ENCODE measurements at places on chromosomes 3 and 15.

GRCh38 chr15:71730277-71731144 lies 79.8 kb upstream of the NR2E3 start:
- DNase-seq, result peak; percentile 39

DNA sequence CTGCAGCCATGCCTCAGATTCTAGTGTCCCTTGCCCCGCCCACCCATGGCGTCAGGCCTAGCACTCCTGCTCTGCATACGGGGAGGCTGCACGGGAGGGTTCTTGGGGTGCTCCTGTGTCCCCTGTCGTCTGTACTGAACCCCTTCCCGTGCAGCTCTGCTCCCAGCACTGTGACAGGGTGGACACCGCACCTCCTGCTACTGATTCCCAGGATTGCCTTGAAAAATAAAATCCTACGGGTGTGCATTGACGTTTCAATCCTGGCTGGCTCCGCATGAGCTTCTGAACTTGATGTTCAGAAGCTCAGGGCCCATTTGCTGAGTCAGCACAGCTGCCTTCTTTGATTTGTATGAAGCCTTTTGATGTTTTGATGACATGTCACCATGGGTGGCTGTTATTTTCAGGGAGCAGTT lies 176.4 kb downstream of the APBA2 start:
- no peak for DNase-seq

DNA sequence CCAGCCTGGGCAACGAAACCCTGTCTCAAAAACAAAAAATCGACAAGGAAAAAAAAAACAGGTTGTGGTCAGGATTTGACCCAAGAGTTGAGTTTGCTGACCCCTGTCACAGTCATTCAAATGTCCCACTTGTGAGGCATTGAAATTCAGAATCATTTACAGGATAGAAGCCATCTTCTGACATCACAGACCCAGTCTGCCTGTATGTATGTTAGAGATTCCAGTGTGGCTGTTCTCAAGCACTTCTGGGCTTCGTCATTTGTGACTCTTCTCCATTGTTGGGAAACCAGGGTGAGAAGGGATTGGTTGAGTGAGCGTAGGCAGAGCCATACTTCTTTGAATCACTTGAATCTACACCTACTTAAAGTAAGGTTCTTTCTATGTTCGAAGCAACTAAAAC lies 57.1 kb downstream of the LMLN start:
- DNase-seq, result no peak

DNA sequence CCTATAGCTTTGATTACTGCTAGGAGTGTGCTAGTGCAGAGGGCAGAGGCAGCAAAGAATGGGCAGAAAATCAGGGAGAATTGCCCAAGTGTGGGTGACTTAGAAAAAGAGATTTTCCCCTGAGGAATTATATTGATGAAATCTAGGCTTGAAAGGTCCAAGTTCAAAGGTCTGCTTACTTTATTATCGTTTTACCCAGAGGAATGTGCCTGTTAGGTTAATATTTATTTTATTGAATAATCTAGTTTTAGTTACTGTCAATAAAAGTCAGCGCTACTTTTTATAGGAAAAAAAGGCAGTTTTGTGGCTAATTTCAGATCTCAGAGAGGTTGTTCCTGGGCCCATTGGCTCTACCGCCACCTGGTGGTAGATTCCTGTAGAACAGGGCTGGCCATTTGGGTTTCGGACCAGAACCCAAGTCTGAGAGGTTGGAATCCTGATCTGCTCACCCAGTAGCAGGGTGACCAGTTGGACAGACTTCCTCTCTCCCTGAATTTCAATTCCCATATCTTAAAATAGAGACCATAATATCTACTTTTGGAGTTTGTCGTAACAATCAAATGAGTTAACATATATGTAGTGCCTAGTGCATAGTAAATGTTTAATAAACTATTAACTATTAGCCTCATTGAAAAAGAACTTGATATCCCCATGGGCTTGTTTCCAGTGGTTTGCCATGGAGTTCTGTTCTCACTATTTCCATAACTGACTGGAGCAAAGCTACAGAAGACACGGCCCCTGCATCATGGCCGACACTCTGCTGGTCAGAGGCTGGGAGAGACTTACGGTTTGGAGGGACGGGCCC lies 62.7 kb upstream of the ZNF148 start:
- DNase-seq, result peak; percentile 16

- DNase-seq, result peak; percentile 82
Observed at GRCh38 chr3:31958701-31959152, 22.3 kb downstream of the OSBPL10 start.

- DNase-seq, result peak; percentile 55
Observed at GRCh38 chr3:111895071-111895470, 36.0 kb downstream of the PHLDB2 start.

DNA sequence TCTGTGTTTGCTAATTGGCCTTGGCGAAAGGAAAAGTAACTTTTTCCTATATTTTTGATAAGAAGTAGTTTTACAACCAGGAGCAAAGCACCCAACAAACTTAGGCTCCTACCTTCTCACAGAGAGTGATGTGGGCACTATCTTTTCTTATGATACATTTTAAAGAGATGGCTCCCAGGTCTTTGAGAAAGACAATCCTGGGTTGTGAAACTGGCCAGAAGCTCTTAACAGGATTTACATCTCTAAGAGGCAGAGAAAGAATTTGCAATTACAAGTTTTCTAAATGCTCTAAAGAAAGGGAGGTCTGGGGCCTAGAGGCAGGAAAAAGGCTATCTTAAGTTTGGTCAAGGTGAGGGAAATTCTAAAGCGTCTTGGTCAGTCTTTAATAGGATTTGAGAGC lies 609.7 kb downstream of the VGLL3 start:
- no peak for DNase-seq
